Effector memory CD8-positive, alpha-beta T cell (primary cell): ENCODE measurements at places on chromosomes 1 and 21.

GRCh38 chr21:16789636-16790035, 723.2 kb upstream of the CXADR start:
- DNase-seq, result no peak

- DNase-seq, result no peak
Observed at GRCh38 chr21:15679630-15680029, 50.2 kb upstream of the USP25 start.

DNA sequence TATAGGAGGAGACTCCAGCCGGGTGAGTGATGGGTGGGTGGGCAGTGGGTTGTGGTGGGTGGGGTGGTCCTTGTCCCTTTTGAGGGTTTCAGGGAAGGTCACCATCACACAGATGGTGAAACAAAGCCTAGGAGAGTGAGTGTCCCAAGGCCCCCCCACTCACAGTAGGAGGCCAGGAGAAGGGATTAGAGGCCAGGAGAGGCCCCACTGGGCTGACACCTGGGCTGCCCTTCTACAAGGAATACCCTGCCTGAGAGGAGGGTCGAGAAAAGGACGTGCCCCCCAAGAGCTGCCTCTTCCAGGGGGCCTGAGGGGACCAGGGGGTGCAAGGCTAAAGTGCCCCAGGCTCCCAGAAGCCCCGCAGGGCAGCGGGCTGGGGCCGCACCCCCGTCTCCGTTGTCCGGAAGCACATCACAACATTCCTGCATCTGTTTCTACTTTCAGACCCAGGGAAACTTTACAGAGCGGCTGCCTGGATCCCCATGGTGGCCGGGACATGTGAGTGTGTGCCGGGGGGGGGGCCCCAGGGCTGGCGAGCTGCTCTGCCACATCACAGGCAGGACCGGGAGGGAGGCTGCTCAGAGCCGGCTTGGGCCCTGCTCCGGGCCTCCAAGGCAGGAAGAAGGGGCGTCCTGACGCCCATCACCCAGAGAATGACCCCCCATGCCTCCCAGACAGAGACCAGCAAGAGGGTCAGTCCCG, 68.2 kb downstream of the ARHGEF16 start:
- DNase-seq, result no peak

DNA sequence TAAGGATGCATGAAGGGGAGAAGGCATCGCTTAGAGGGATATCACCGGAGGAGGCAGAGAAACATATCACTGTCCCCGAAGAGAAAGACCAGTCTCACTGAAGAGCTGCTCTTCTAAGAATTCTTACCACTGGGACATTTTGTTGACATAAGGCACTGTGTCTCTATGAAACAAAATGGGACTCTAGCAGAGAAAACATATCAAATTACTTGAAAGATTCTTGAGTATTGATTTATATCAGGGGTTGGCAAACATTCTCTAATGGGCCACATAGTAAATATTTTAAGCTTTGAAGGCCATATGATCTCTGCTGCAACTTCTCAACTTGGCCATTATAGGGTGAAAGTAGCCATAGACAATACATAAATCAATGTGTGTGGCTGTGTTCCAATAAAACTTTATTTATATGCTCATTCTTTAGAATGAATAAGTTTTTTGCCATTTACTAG, 41.0 kb upstream of the GREM2 start:
- no peak for DNase-seq

DNA sequence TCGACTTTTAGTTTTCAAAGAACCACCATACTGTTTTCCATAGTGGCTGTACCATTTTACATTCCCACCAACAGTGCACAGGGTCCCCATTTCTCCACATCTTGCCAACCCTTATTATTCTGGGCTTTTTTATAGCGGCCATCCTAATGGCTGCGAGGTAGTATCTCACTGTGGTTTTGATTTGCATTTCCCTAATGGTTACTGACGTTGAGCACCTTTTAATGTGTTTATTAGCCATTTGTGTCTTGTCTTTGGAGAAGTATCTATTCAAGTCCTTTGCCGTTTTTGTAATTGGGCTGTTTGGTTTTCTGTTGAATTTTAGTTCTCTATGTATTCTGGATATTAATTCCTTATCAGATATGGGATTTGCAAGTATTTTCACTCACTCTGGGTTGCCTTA, 22.3 kb upstream of the KCNAB2 start:
- DNase-seq, result no peak

- DNase-seq, result no peak
Observed at GRCh38 chr1:30725450-30726095, 2.2 kb upstream of the MATN1 start.

GRCh38 chr1:66526036-66526435, 7.9 kb upstream of the SGIP1 start:
- no peak for DNase-seq

DNA sequence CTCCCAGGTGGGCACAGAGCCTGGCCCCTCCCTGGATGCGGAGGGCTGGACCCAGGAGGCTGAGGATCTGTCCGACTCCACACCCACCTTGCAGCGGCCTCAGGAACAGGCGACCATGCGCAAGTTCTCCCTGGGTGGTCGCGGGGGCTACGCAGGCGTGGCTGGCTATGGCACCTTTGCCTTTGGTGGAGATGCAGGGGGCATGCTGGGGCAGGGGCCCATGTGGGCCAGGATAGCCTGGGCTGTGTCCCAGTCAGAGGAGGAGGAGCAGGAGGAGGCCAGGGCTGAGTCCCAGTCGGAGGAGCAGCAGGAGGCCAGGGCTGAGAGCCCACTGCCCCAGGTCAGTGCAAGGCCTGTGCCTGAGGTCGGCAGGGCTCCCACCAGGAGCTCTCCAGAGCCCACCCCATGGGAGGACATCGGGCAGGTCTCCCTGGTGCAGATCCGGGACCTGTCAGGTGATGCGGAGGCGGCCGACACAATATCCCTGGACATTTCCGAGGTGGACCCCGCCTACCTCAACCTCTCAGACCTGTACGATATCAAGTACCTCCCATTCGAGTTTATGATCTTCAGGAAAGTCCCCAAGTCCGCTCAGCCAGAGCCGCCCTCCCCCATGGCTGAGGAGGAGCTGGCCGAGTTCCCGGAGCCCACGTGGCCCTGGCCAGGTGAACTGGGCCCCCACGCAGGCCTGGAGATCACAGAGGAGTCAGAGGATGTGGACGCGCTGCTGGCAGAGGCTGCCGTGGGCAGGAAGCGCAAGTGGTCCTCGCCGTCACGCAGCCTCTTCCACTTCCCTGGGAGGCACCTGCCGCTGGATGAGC, 34.2 kb downstream of the TRIM11 start:
- no peak for DNase-seq

GRCh38 chr1:211723273-211723672, 47.9 kb upstream of the NEK2 start:
- DNase-seq, result no peak

DNA sequence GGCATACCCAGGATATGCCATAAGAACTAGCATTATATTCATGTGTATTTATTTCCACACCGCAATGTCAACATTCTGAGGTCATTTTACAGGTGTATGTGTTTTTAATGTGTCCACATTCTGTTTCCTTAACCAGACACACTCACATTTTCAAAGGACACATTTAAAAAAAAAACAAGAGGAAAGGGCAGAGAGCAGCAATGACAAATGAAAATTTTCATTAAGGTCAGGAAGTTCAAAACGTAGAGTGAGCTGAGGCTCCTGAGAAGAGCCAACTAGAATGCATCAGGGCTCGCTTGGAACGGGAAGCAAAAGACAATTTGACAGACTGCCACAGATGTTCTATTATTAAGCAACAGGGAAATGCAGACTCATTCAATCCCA, 4.8 kb upstream of the GNPAT start:
- no peak for DNase-seq

DNA sequence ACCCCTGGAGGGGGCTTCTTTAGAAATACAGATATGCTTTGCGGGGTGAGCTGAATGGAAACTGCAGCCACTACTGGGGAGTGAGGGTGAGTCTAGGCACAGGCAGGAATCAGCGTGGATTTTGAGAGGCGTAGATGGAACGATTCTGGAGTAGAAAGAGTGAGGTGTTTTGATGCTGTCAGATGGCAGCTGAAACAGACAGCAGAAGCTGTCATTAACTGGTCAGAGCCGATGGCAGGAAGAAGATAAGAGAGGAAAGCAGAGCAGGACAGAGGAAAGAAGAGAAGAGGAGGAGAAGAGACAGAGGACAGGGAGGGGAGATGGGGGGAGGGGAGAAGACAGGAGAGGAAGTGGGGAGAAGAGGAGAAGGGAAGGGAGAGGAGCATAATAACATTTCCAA, 138.5 kb downstream of the LRIG2 start:
- DNase-seq, result no peak

DNA sequence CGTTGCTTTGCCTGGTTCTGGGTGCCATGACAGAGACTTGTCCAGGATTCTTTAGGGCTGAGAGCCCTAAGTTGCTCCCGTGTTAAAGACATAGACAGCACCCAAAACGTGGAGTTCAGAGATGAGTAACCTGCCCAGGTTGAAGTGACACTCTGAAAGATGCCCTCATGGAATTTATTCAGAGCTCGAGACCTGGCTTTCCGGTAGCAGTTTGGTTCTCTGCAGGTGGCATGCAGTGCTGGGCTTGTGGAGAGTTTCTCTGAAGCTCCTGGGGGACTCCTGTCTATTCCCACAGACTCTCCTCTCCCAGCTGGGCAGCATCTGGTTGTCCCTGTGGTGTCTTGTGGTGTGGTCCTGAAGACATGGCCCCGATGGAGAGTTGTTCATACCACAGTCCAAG, 241.0 kb downstream of the RHOU start:
- no peak for DNase-seq

- no peak for DNase-seq
Observed at GRCh38 chr1:44348061-44348485, 7.0 kb downstream of the ERI3 start.

DNA sequence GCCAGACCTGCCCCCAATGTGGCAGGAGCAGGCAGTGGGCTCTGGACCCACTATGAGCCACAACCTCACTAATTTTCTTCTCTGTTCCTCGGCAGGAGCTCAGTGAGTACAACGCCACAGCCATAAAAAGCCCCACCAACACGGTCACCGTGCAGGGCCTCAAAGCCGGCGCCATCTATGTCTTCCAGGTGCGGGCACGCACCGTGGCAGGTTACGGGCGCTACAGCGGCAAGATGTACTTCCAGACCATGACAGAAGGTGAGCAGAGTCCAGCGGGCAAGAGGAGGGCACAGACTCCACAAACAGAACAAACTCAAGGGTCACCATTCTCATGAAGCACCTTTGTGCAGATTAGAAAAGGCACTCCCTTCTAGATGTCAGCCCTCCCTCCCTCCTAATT, 79.9 kb downstream of the LACTBL1 start:
- DNase-seq, result no peak

DNA sequence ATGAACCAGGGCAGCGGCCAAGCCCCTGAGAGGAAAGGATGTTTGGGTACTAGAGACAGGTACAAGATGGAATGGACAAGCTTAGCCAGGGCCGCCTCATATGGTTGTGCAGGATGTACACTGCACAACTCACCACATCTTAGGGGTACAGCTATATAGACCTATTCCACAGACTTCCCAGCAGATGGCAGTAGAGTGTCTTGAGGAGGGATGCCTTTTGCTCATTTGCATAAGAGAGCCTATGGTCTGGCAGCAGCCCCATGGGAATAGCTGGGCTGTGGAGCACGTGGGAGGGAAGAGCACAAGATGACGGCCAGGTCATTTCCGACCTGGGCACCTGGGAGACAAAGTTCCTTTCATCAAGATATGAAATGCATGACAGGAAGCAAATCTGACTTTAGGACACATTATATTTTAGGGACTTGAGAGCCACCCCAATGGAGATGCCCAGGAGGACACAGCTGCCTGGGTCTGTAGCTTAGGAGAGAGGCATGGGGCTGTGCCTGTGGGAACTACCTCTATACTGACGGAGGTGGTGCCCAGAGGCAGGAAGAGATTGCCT, 215.5 kb downstream of the KCNJ6 start:
- no peak for DNase-seq

DNA sequence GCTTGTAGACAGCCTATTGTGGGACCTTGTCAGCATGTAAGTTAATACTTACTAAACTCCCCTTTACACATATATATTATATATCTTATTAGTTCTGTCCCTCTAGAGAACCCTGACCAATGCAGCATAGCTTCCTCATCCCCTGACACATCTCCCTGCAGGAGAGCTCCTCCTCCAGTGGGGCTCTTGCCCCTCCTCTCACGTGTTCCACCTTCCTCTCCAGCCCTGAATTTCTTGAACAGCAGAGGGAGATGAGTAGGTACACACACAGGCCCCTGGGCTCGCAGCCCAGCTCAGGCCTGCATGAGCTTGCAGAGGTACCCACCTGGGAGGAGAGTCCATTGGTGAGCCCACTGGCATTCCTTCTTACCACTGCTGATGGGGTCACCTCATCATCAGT, 27.3 kb upstream of the GOLT1A start:
- no peak for DNase-seq

- DNase-seq, result no peak
Observed at GRCh38 chr1:2384941-2385481, 6.3 kb downstream of the MORN1 start.

- DNase-seq, result no peak
Observed at GRCh38 chr1:167849666-167850065, 64.3 kb downstream of the ADCY10 start.

- DNase-seq, result no peak
Observed at GRCh38 chr1:43843684-43844083, 89.9 kb upstream of the ARTN start.

GRCh38 chr1:113488576-113489177, 98.4 kb downstream of the MAGI3 start:
- no peak for DNase-seq

DNA sequence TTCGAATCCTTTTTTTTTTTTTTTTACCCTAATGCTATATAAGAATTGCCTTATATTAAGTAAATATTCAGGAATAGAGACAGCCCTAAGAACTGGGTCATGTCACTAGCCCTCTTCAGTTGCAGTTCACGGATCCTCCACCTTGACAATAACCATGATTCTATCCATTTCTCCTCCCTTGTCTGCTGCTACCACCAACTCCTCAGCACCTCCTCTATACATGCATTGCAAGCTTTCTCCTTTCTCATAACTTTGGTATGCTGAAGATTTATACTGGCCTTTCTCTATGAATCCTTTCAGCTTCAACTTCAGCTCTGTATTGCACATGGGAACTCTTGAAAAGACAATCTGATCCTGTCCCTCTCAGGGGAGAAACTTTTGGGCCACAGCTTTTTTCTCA, 14.3 kb upstream of the DR1 start:
- DNase-seq, result no peak

DNA sequence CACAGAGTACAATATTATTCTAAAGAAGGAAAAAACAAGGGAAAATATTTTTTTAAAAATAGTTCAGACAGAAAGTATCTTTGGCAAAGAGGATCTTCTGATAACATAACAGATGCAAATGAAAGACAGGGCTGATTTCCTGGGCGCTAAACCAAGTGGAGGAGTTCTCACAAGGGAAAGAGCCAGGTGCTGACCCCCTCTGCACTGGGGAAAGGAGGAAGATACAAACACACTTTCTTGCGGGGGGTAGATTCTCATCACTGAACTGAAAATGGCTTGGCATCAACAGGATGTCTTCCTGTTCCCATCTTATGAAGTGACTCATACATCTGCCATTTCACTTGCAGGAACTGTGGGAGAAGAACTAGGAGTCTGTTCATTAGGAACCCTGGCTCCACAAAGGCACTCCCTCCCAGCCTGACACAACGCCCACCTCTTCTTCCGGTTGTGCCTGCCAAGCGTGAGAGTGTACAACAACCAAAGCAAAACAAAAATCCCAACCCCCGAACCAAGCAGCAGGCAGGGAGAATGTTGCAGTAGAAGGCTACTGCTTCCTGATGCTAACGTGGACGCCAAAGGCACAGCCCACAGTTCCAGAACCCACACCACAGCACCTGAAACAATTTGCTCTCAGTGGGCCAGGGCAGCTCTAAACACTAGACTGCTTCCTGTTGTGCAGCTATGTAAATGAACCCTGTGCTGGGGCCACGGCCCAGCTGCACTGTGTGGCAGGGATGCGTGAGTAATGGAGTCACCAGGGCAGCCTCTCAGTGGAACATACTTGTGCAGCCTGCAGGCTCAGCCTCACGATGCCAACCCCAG, 51.0 kb downstream of the GADD45A start:
- DNase-seq, result no peak
